ENCODE measurements at places on chromosomes 7 and 10.

DNA sequence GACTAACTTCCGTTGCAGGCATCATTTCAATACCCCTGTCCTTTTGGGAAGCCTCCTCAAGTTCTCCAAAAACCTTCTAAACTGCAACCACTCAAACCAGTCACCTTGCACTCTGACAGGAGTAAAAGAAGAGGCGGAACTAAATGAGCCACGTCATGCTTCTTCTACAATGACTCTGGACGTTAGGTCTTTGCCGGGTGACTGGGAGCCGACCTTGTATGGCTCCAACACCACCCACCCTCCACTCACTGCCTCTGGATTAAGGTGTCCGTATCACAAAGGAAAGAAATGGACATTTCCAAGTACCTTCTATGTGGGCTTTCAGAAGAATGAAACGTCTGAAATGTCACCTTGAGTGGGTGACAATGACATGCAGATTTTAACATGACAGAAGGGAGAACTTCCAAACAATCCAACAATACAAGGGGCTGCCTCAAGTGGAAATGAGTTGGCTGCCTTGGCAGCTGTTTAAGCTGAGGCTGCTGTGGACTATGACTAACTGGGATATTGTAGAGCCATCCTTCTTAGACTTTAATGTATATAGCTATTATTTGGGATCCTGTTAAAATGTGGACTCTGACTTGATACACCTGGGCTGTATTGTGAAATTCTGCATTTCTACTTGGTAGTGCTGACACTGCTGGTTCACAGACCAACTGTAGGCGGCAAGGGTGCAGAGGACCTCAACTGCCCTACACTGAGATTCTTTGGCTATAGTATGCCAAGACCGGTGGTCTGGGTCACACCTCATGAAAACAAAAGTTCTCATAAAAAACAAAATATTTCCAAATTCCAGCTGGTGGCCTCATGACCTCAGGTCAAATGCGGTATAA is 33.8 kb upstream of the PDLIM1 start:
- no peak for DNase-seq

- no peak for DNase-seq
Measured at GRCh38 chr10:132710036-132710686, 75.8 kb downstream of the NKX6-2 start.

GRCh38 chr7:105461518-105461917 is 60.6 kb downstream of the PUS7 start:
- no peak for DNase-seq

DNA sequence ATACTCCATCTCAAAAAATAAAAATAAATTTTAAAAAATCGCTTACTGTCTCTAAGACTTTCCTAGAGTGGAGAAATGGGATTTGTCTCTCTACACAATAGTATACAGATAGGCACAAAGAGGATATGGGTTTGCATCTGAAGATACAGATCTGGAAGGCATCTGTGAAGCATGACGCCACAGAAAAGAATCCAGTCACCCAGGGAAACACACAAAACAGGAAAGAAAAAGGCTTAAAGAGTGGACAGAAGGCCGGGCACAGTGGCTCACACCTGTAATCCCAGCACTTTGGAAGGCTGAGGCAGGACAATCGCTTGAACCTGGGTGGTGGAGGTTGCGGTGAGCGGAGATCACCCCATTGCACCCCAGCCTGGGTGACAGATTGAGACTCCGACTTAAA is 61.3 kb downstream of the SKIDA1 start:
- no peak for DNase-seq

GRCh38 chr10:79192677-79193003 is 123.9 kb downstream of the ZMIZ1 start:
- no peak for DNase-seq

- no peak for DNase-seq
Measured at GRCh38 chr7:6238309-6238925, 34.0 kb downstream of the CYTH3 start.

DNA sequence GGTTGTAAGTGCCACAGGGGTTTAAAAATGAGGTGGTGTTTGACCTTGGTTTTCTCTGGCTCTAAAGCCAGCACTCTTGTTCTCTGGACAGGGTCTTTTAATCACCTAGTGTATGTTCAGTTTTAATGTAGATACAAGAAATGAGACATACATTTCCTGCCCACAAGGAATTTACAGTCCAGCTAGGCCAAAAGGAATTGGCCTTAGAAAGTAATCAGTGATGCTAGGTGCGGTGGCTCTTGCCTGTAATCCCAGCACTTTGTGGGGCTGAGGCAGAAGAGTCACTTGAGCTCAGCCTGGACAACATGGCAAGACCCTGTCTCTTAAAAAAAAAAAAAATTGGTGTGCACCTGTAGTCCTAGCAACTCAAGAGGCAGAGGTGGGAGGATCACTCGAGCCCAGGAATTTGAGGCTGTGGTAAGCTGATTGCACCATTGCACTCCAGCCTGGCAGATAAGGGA is 100.2 kb downstream of the LRMDA start:
- no peak for DNase-seq

DNA sequence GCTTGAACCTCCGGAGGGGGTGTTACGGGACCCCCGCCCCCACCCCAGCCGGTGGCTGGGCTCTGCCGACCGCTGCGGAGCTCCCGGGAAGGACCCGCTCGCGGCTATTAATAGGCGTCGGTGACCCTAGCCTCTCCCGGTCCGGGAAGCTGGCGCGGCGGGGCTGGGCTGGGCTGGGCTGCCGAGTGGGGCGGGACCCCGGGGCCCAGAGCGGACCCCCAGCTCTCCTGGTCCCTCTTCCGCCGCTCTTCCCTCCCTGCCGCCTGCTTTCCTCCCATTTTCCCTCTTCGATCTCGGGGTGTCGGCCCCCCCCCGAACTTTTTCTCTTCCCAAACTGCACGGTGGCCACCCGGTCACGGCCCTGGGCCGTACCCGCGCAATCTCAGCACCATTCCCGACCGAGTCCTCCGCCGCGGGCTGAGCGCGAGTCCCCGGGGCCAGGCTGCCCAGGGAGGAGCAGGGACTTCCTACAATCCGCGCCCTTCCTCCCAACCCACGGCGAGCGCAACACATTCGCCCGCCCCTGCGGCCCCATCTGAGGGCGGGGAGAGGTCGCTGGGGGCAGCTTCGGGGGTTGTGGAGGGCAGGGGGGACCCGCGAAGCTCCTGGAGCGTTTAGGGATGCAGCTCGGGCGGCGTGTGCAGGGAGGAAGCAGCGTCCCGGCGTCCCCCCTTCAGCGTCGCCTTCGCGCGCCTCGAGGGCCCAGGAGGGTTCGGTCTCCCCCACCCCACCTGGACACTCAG is 3.1 kb upstream of the ELFN1 start:
- peak; percentile 16 for DNase-seq

DNA sequence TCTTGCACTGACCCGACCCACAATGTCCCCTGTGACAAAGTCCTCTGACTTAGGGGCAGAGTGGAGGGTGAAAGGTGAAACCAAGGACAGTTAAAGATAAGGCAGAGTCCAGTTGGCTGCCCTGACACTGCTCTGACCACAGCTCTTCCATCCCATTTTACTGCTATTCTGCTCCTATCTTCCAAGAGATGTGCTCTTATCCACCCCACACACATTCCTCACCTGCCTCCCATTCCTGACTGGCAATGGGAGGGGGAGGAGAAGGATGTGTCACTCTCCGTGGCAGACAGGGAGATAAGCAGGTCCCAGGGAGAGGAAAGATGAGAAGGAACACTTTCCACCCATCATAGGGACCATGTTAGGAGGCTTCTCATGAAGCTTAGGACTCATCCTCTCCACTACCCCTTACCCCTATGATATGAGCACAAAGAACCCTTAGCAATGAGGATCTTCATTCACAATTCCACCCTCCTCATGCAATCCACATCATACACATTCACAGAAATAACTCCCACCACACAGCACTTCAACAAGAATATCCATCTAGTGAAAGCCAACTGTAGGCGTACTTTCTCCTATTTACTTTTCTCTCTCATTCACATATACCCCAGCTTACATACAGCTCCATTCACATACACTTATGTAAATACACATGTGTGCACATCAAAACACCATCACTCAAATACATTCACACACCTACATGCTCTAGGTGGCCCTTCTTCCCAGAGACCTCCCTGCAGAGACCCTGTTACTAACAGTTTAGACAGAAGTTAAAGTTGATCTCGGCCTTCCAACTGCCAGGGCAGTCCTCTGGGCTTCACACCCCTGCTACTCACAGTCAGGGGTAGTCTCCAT is 6.6 kb downstream of the SYNPO2L start:
- DNase-seq = no peak

- peak; percentile 57 for DNase-seq
Measured at GRCh38 chr7:73703757-73704639, 15.5 kb downstream of the STX1A start.

DNA sequence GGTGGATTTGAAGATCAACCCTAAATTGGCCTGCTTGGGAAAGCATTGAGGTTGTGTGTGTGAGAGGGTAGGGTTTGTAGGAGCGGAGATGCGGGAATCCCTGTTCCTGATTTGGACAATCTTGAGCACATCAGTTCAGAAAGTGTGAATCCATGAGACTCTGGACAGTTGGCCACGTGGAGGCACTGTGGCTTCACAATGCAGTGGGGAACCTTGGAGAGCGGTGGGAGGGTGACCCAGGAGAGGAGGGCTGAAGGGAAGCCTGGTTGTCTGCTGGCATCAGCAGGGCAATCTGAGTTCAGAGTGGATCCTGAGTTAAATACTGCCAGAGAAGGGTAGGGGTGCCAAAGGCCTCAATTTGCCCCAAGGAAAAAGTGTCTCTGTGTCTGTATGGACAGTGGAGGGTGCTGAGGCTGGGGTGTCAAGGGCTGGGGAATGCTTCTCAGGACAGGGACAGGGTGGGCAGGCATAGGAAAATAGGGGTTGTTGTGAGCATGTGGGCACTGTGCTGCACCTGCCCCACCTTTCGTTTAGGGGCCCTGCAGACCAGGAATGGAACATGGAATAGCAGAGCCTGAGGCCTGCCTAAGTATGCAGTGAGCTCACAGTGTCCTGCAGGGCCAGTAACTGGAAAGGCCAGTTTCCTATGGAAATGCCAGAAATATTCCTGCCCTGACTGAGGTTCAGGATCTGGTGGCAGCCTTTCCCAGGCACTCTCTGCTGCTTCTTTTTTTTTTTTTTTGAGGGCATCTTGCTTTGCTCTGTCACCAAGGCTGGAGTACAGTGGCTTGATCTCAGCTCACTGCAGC is 162.9 kb upstream of the PRSS58 start:
- DNase-seq = no peak

GRCh38 chr7:105640956-105641810 is 59.9 kb upstream of the EFCAB10 start:
- no peak for DNase-seq

- DNase-seq = peak; percentile 35
Measured at GRCh38 chr10:112115781-112116385, 67.7 kb downstream of the GPAM start.

- no peak for DNase-seq
Measured at GRCh38 chr7:57354679-57355338, 95.2 kb upstream of the ZNF716 start.

DNA sequence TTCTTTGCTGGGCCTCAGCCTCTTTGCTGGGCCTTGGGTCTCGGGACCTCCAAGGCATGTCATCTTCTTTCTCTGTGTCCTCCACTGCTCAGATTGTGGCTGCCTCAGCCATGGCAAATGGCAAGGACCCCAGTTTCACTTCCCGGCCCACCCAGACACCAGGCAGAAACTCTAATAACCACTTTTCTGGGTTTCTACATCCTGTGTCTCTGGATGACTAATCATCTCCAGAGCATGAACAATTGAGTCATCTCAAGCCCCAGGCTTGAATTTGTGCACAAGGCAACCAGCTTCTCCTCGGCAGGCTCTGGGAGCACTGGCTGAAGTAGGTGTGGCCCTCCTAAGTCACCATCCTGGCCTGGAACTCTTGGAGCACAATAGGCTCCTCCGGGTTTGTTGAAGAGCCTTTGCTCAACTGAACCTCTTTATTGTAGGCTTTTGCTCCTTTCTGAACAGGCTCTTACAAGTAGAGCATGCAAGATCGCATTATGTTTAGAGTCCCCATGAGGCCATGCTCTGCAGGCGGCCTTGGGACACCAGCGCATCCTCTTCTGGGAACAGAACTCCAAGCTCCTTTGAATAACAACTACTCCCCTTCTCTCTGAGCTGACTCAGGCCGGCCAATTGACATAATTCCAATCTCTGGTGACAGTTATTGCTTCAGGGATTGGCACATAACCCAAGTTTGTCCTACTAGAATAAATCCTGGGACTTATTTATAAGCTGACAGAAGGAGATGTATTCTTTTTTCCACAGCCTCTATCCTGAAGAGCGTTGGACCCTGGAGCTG is 218.1 kb downstream of the WDR11 start:
- DNase-seq = no peak

GRCh38 chr10:70996549-70996948 is 108.2 kb upstream of the PCBD1 start:
- no peak for DNase-seq

DNA sequence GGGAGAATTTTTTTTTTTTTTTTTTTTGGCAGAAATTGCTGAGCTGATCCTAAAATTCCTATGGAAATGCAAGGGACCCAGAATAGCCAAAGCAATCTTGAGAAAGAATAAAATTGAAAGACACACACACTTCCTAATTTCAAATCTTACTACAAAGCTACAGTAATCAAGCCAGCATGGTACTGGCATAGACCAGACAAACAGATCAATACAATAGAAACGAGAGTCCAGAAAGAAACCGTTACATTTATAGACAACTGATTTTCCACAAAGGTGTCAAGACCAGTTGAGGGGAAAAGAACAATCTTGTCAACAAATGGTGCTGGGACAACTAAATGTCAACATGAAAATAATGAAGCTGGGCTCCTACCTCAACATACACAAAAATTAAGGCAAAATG is 34.5 kb downstream of the LARP4B start:
- no peak for DNase-seq

DNA sequence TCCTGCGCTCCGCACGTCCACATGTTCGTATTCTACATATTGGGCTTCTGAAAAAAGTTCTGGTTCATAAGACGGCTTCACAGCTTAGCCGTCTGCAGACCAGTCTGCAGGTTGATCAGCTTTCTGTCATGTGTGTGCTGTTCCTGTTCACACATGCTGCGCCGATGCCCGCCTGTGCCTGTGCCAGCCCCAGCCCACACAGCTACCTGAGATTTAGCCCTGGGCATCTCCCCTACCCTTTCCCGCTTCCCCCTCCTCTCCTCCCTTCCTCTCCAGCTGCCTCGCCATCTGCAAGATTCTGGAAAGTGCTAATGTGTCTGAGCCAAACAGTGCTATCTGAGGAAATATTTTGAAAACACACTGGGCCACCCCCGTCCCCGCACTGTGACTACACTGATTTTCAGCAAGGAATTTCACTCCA is 7.1 kb downstream of the CHST3 start:
- no peak for DNase-seq

DNA sequence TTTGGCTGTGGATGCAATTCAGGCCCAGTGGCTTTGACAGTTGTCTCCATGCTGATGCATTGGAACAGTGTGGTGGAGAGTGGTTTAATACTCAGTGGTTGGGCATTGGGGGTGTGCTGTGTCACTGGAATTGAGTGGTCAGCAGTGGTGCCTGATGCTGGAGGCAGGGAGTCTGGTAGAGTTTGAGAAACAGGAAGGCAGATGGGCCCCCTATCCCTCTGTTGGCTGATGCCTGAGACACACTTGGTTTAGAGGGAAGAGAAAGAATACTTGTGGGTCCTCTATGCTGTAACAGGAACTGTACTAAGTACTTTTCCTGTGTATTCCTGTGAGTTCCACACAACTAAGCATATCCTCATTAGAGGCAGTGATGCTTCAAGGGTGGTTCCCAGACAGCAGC is 55.4 kb downstream of the EEPD1 start:
- no peak for DNase-seq

- no peak for DNase-seq
Measured at GRCh38 chr7:33710608-33711007, 194.7 kb upstream of the BMPER start.
